CD4-positive, alpha-beta T cell (primary cell): ENCODE measurements at places on chromosomes 2 and 18.
A peak's percentile ranks its signal among the peaks of the same experiment; 100 is the strongest.

DNA sequence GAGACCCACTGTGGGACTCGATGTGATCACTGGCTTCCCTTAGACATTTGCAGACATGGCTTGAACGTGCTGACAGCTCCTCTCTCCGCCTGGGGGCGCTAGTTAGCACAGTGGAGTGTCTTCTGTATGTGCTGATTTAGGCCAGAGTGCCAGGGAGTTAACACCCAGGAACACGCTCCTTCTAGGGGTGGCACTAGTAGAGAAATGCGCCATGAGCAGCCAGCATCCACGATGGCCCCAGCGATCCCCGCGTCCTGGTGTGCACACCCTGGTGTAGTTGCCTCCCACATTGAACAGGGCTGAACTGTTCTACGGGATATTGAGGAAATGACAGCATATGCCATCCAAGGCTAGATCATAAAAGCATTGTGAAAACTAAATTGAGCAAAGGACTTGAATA is 11.4 kb upstream of the NMUR1 start:
- no peak for DNase-seq

DNA sequence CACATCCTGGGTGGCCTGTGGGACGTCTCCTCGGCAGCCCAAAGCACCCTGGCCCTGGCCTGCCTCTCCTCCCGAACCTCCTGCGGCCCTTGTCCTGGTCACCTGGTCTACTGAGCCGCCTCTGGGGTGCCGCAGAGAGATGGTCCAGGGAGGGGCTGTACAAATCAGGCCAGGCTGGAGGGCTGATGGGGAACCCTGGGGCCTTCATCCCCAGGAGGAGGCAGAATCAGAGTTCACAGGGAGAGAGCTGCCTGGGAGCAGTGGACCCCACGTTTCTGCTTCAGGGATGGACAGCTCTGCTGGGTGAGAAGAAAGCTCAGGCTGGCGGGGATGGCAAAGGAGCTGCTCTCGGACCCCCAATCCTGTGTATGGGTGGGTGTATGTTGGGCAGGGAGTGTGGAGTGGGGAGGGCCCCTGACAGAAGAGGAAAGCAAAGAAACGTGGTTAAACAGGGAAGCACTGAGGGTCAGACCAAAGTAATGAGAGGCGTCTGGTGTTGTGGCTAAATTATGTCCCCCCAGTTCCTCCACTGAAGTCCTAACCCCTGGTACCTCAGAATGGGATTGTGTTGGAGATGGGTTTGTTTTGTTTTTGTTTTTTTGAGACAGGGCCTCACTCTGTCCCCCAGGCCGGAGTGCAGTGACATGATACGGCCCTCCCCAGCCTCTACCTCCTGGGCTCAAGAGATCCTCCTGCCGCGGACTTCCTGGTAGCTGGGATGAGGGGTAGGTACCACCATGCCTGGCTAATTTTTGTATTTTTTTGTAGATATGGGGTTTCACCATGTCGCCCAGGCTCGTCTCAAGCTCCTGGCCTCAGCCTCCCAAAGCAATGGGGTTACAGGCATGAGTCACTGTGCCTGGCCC is 73.4 kb upstream of the SMAD7 start:
- DNase-seq: no peak

GRCh38 chr2:165070076-165070475 is 114.8 kb upstream of the SLC38A11 start:
- DNase-seq: no peak

DNA sequence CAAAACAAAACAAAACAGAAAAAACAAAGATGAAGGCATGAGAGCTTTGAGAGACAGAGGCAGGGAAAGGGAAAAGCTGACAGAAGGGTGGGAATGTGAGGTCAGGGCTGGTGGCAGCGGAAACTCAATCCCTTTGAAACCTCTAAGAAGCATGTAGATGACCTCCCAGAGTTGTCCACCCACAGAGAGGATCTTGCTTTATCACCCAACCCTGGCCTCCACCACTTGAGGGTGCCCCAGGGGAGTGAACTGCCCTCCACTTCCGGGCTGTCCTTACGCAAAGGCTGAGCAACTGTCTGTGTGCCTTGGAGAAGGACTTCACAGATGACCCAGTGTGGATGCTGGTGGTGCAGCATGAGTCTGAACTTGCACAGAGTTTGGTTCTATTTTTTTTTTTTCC is 26.7 kb downstream of the PDCL3 start:
- DNase-seq: no peak

DNA sequence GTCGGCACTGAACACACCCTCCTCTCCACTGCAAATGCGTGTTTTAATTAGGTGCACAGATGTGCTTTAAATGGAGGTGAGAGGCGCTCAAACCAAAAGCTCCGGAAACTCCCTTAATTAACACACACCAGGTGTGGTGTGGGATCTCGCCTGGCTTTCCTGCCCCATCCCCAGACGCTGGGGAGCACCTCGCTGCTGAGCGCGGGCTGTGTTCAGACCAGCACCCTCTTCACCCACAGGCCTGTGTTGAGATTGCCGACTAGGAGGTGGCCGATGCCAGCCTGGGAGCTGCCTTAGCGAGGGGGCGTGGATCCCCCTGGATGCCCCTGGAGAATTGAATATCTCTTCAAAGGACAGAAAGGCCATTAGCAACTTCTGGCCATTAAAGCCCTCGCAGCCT is 171.7 kb downstream of the MYT1L start:
- no peak for DNase-seq

DNA sequence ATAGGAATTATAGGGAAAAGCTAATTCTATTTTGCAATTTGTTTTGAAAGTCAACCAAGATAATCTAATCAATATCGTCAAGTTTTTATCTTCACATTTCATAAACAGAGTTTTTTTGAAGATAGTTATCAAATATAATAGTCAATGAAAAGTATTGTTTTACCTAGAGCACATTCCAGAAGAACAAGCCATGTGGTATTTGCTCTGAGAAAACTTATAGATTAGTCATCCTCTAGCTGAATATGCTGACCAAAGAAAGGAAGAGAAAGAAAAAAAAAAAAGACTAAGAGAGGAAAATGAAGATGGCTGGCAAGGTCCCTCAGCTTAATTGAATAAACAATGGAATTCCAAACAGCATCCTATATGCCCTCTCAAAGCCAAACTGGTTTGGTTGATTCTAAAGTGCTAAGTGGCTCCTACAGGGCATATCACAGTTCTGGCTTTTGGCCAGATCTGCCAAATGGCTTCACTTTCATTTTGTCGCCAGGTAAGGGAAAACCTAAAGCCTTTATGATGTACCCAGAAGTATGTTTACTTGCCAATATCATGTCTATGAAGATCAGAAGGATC is 132.6 kb downstream of the VWC2L start:
- no peak for DNase-seq

DNA sequence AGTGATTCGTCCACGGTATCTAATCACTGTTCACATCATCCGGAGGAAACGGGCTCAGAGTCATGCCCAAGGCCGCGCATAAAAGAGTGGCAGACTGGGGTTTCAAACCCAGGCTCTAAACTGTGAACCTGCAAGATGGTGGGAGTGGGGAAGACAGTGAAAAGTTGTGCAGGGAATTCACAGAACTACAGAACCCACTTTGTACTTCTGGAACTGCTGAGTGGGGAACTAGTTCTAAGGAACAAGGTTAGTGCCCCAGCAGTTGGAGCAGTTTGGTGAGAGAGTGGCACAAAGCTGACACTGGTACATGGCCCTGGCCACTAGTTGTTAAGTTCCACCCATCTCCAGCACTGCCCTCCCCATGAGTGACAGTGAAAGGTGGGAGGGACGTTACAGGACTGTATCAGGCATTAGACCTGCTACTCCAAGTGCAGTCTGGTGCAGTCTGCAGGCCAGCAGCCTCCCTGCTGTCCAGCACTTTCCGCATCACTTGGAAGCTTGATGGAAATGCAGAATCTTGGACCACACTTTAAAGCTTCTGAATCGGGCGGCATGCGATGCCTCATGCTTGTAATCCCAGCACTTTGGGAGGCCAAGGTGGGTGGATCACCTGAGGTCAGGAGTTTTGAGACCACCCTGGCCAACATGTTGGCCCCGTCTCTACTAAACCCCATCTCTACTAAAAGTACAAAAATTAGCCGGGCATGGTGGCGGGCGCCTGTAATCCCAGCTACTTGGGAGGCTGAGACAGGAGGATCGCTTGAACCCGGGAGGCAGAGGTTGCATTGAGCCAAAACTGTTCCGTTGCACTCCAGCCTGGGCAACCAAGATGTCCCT is 47.3 kb downstream of the C2orf42 start:
- DNase-seq: no peak

GRCh38 chr2:132503701-132504100 is 87.1 kb downstream of the GPR39 start:
- DNase-seq: no peak

DNA sequence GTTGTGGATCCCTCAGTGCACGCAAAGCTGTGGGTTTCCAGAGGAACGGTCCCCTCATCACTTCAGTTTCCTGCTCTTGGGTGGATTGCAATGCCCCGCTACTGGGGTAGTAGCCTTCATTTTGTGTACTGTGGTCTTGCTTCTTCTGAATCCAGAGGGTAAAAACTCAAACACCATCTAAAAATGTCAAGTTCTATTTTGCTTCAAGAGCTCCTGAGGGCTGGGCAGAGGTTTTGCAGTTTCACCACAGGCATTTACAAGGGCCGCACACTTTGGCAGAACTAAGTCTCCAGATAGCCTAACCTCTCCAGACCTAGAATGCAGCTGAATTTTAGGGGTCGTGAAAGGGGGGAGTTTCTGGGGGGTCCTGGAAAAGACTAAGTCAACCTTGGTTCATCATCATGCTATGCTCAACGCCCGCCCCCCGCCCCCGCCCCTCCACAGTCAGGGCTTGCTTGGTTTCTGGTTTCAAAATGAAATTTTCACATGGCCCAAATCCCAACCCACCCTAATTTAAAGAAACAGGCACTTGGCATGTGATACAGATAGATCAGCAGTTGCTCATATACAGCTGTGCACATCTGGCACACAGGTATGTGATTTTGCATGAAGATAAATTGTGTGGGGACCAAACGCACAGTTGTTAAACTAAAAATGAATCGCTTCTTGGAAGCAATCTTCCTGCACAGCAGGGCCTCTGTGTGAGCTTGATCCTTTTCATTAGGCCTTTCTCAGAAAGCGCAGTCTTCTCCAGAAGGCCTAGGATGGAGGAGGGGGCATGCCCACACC is 329.6 kb downstream of the OSR1 start:
- DNase-seq: no peak

DNA sequence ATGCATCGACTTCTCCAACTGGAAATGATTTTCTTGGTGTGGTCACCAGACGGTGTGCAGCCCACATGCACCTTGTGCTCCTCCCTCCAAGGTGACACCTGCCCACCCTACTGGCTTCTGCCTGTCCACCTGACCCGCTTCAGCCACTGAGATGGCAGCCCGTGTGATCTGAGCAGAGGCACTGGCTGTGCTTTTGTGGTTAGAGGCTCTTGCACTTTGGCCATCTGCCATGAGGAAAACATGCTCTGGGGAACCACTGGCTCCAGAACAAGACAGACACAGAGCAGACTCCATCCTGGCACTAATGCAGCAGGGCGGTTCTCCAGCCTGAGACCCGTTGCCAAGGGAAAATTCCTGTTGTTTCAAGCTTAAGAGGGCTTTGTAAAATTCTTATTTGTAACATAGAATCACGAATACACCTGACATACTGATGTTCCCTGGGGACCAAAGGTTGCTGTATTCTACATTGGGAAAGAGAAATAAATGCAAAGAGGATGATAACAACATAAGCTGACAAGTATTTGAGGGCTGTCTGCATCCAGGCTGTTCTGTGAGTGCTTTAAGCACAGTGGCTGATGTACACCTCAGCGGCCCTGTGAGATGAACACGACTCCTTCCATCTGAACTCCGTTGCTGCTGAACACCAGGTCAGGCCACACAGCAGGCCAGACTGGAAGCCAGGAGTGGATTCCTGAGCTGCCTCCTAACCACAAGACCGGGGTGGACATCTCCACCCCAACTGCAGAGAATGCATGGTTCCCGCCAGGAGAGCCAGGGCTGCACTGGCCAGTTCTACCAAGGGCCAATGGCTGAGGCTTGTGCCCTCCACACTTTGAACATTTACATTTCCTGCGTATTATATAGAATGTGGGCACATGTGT is 820.4 kb downstream of the GALR1 start:
- no peak for DNase-seq

GRCh38 chr2:138267902-138268254 is 233.7 kb upstream of the SPOPL start:
- no peak for DNase-seq

- DNase-seq: no peak
These were observed 92.3 kb downstream of the COPS8 start for GRCh38 chr2:237177986-237178385.

- no peak for DNase-seq
These were observed 226.6 kb downstream of the ALPK2 start for GRCh38 chr18:58402247-58402646.

GRCh38 chr2:229712136-229712535 is 2.2 kb downstream of the DNER start:
- DNase-seq: no peak

DNA sequence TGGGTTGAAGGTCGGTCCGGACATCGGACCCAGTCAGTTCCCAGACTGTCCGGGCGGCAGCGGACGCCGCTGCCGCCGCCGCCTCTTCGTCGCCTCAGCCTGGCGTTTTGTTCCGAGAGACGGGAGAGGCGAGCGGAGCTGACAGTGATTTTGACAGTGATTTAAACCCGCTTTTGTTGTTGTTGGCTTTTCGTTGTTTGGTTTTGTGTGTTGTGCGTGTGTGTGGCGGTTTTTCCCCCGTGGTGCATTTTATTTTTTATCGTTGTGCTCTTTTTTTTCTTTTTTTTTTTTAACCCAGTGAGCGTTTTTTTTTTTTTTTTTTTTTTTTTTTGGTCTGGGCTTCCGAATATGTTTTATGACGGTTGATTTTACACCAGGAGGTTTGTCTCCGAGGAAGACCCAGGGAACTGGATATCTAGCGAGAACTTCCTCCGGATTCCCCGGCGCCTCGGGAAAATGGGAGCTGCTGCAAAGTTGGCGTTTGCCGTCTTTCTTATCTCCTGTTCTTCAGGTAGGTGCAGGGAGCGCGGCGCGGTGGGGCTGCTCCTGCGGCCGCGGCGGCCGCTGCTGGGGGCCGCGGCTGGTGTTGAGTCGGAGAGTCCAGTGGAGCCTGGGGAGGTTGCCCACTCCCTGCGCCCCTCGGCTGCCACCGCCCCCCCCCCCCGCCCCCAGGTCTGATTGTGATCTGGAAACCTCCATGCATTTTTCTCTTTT is at the start of gene ACVR2A:
Gene ACVR2A, plus strand, starts transcription at position 333 of the 714 bp plus-strand sequence. Its CDS starts 124 bp downstream, at position 457.
- DNase-seq: peak; percentile 47

DNA sequence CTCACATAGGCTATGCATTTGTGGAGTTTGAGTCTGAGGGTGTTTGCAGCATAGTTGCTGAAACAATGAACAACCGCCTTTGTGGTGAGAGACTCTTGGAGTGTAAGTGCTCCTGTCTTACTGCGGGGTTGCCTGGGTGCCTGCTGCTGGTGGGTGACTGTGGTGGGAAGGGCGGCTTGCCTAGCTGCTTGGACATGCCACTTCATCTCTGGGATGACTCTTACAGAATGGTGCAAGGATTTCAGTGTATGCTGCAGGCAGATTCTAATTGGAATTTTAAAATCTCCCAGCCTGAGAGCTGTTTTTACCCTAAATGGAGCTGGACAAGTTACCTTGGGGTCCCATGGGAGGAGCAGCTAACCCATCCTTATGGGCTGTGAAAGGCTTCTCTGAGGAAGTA is 50.1 kb downstream of the CYP27C1 start:
- DNase-seq: no peak

DNA sequence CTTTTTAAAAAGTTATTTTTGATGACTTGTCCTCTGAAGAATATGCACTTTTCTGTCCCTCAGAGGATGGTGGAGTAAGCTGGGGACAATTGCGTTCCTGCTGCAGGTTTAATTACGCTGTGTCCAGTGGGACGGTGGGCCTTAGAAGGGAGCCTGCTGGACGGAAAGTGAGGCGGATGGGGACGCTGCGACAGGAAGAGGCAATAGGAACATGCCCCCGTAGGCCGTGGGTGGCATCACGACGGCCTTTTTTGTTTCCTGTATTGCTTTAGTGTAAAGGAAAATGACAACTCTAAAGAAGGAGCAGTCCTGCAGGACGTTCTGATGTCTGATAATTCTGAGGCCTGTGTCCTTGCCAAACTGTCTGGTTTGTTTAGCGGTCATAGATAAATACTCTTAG is 121.6 kb downstream of the NFATC1 start:
- peak; percentile 62 for DNase-seq
